ENCODE measurements at places on chromosomes 3 and 15. TPM values are rescaled to one million over a fixed set of nuclear protein-coding genes. Genes with fewer than 3 reads are reported as not detected.

Gene MAPKAPK3
- 18.6 TPM for total RNA-seq

Gene RLBP1
- not detected for total RNA-seq

Gene ACKR2
- total RNA-seq, result not detected

Gene ALS2CL
- 0.32 TPM for total RNA-seq

Gene GOLGA6L4
- total RNA-seq, result 0.16 TPM

Gene CYP19A1
- 0.18 TPM for total RNA-seq

Gene GXYLT2
- 43.3 TPM for total RNA-seq

Gene CACNA2D2
- total RNA-seq, result not detected

Gene TP63
- total RNA-seq, result under 0.01 TPM

Gene ABHD14A
- total RNA-seq, result 29.2 TPM

Measured in cardiac atrium fibroblast (primary cell).